ENCODE measurements at places on chromosomes 12 and 14. TPM values are rescaled to one million over a fixed set of nuclear protein-coding genes. Genes with fewer than 3 reads are reported as not detected.

BCL11B gene
- 0.17 TPM for total RNA-seq

DNA sequence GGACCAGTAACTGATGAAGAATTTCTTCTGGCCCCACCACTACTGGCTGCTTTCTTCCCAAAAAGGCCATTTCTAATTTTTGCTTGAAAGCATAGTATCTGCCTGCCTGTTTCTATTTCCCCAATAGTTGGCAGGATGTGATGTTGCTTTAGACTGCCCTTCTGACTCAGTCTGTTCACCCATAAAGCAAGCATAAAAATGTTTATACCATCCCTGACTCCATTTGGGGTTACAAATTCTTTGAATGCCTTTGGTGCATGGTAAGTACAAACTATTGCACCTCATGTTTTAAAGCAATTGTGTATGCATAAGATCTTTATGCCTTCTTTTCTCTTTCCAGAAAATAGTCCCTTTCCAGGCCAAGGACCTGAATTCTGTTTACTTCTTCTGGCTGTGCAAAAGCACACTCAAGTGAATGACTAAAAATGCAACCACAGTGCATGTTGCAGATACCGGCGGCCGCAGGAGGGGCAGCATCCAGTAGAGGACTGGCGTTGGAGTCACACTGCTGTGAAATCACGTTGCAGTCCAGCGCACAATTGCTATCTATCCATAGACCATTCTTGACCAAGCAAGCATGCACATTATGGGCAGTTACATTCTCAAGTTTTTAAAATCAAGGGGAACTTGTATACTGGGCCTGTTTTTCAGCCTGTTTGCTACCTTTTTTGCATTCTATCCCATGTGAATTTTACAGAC is 82.4 kb downstream of the SLC5A8 start:
- H3K4me3 ChIP-seq: no peak overlapping the region
- H3K27ac ChIP-seq: peak overlapping the region; percentile 82
- peaks cover 14% of the 10 kb centered on the region for H3K4me1 ChIP-seq
- peaks cover 2% of the 10 kb centered on the region for H3K36me3 ChIP-seq
- no peaks in the 10 kb centered on the region for H3K27me3 ChIP-seq

DNA sequence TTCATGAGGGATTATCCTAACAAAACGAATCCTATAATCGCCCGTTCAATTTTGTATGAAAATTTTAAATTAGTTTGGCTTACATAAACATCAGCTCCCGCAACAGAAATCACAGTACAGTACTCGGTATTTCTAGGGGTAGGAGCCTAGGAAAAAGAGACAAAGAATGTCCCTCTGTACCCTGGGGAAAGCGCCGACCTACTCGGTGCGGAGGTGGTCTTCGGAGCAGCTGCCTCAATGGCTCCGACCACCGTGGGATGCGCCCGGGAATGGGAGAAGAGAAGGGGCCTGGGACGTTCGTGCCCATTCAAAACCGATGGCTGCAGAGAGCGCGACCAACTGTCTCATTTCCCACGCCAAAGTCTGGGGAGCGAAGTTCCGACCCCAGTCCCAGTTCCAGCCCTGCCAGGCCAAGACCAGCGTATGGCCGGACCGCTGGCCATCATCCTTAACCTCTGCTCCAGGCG is 618 bp downstream of the GNPNAT1 start:
- H3K27ac ChIP-seq: peak overlapping the region; percentile 95
- H3K4me3 ChIP-seq: peak overlapping the region; percentile 94
- H3K4me1 ChIP-seq: peaks cover 53% of the 10 kb centered on the region

- DNase-seq: no peak
- H3K36me3 ChIP-seq: no peaks in the 10 kb centered on the region
- no peak overlapping the region for H3K27ac ChIP-seq
- H3K4me1 ChIP-seq: peaks cover 18% of the 10 kb centered on the region
- H3K4me3 ChIP-seq: no peak overlapping the region
Measured at GRCh38 chr12:121708313-121709063, 4.1 kb upstream of the TMEM120B start.
